ENCODE measurements at places on chromosomes 2 and 18.

- peak; percentile 76 for DNase-seq
Observed at GRCh38 chr18:48342581-48342980, 66.6 kb downstream of the ZBTB7C start.

GRCh38 chr2:109376796-109377495, 236.8 kb downstream of the SEPTIN10 start:
- DNase-seq: no peak

- no peak for DNase-seq
Observed at GRCh38 chr2:74953796-74954499, 4.5 kb upstream of the POLE4 start.

GRCh38 chr18:27838225-27838624, 338.7 kb downstream of the CDH2 start:
- no peak for DNase-seq

DNA sequence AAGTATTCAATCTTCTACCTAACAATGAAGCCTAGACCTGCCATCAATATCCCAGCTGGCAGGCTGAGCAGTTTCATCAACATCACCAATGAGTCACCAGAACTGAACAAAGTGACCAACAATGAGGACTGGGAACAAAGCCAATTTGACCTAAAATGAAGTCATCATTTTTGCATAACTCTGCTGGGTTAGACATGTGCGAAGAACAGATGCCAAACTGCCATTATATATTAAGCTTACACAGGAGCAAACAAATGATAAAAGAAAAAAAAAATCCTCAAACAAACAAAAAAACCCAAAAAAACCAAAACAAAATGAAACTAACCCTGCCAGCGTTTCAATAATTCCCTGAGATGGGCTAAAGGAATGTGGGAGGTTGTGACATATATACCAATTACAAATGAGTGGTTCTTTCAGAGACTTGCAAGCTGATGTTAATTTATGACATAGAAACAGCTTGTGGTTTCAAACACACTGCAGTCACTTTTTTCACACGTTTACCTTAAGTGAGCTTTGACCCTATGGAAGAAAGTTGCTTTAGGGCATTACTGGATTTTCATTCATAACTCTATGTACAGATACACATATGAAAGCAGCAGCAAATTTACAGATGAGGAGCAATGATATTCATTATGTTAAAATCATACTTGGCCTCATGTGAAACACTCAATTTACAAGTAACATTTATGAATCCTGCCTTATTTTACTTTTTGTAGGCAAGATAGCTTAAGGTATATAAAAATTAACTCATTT, 56.9 kb upstream of the CCDC141 start:
- DNase-seq: peak; percentile 16

DNA sequence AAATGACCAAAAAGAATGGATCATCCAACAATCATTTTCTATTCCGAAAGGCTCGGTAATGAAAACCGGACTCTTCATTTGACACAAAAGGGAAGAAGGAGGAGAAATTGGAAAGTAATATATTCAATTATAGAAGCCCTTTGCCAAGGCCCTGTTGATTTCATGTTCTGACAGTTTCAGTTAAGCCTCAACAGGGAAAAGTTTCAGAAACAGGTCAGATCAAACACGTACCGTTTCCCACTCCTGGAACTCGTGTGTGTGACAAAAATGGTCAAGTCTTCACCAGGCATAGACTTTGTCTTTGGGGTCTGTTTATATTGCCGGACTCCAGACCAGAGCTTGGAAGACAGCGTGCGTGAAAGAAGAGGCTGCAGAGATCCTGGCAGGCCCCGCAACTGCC, 101.3 kb upstream of the BCL2L11 start:
- DNase-seq: no peak

- DNase-seq: no peak
Observed at GRCh38 chr2:31729442-31730092, 148.8 kb upstream of the SRD5A2 start.

DNA sequence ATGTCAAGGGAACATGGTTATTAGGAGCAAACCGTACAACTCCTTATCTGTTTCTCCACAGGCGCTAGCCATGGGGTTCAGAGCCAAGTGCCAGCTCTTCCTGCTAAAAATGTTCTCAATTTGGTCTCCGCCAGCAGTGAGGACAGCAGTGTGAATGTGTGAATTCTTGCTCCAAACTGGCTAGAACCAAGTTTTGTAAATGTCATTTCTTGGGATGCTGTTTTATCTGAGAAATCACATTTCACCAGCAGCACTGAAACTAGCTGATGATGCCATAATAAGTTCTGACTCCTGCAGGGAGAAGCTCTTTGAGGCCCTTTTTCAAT, 140.6 kb upstream of the LGALSL start:
- no peak for DNase-seq

GRCh38 chr18:44941516-44941915, 260.8 kb downstream of the SETBP1 start:
- no peak for DNase-seq

- no peak for DNase-seq
Observed at GRCh38 chr2:158969162-158969714, 798 bp downstream of the TANC1 start.

DNA sequence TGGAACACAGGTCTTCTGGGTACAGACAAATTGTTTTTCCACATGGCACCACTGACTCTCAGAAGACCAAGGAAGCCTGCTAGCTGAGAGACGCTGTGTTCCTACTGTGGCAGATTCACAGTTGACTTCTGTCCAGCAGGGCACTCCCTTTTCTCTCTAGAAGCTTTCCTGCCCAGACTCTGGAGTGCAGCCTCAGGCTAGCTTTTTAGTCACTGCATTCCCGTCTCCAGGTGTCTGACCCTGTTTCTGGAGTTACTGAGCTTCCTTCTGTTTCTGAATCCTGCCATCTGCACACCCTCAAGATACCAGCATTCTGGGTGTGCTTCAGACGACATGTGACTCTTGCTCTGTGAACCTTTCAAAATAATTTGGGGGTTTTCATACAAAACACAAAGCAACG, 125.1 kb downstream of the TMEM200C start:
- DNase-seq: no peak

DNA sequence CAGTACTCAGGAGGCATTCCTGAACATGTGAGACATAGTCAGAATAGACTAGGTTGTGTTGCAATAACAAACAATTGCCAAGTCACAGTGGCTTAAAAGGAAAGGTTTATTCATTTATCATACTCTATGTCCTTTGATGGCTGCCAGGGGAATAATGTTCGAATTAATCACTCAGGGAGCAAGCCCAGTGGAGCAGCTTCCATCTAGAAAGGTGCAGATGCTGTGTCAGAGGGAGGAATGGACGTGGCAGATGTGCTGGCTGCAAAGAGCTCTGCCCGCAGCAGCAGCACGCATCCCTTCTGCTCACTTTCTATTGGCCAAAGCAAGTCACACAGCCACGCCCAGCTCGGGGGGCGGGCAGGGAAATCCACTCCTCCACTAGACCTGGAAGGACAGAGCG, 105.9 kb upstream of the AQP4 start:
- no peak for DNase-seq
